ENCODE measurements at places on chromosomes 3 and 15.

GRCh38 chr3:11835028-11835639 is 11.6 kb downstream of the TAMM41 start:
- DNase-seq = no peak

- no peak for DNase-seq
These were observed 37.2 kb downstream of the BHLHE40 start for GRCh38 chr3:5016211-5017161.

DNA sequence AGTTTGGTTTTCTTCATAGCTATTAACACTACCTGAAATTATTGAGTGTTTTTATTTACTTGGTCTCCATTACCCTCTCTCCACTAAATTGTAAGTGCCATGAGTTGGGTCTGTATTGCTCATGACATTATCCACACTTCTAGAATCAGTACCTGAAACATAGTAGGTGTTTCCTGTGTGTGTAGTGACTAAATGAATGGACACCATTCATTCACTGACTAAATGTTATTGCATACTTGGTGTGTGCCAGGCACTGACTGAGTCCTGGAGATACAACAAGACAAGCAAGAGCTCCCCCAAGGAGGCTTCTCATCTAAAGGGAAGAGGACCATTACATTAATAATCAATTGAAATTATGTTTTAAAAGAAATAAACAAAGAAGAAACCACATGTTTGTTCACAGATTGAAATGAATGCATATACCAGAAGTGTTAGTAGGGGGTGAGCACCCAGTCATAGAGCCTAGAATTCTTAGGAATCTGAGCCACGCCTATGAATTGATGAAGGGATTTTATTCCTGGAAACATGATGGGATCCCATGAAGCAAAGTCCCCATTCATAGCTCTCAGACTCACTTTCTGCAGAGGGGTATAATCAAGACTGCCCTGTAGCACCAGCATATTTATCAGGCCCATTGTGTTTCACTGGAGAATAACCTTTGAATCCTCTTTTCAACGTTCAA is 31.7 kb upstream of the ATOSA start:
- no peak for DNase-seq

DNA sequence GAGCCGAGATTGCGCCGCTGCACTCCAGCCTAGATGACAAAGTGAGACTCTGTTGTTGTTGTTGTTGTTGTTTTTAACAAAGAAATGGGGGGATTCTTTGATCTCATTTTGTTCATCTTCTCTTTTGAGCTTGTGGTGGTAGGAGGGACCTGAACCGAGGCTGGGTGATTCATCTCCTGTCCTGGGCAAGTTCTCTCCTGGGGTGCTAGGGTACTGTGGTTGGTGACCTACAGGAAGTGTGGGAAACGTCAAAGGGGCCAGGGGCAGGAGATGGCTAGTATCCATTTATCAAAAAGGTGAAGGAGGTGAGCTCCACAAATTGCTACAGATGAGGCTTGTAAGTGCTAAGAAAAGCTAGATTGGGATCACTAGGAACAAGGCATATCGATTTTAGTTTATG is 14.3 kb downstream of the PPCDC start:
- no peak for DNase-seq

DNA sequence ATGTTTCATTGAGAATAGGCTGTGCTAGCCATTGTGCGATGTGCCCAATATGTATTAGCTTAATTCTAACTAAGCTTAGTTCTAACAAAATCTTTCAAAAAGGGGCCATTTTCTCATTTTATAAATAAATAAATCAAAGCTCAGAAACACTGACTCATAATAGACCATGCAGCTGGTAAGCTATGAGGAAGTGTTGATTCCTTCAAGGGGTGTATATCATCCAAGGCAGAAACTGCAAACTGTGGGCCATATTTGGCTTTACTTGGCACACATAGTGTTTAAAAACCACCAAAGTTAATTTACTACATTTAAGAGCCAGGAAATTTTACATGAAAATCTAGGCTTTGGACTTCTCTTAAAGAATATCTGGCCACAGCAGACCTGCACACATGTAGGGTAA is 136.5 kb downstream of the ZNF621 start:
- DNase-seq = no peak

DNA sequence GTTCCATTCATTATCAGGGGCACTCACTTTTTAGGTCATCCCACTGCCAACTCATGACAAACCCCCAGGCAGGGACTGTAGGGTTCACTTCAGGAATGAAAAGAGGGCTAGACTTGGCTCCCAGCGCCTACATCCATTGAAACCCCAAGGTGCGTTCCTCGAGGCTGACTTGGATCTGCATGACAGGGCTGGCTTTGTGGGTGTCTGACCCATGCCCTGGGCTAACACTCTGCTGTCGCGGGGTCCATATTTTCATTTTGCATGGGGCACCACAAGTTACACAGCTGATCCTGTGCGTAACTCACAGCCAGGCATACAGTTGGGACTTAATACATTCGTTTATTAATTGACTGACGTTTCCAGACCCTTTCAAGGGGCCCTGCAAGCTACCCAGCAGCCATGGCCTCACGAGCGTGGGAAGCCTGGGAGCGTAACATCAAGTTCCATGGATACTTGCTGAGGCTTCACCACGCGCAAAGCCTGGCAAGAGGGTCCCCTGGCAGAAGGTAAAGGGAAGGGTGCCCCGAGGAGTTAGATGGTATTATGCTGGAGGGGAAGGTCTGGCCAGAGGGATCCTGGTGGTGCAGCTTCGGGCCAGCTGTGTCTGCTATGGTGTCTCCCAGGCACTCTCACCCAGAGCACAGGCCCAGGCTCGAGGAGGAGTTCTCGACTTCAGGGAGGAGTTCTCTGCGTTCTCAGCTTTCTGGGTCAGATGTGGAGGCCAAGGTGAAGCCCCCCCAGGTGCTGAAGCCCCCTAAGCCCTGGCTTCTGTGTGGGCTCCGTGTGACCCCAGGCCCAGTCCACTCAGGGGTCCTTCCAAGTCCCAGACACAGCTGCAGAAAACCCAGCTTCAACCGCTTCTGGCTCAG is 85.4 kb downstream of the ADAMTS17 start:
- DNase-seq = no peak

DNA sequence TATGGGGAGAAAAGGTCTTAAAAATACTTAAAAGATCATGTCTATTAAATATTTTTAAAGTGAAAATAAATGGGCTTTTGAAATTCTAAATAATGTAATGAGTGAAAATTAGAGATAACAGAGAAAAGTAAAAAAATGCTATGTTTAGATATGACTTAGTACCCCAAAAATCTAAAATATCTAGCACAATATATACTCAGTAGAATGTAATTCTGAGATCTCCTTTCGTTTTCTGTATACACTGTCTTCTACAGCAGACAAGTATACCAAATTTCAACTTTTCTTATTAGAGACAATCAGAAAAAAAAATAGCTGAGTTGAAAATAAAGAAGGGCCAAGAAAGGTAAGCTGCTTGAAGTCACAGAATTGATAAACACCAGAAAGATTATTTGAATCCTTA is 140.8 kb downstream of the ADAM10 start:
- DNase-seq = no peak
